Brain (organoid and tissue), 16 donors: ENCODE measurements at places on chromosomes 1 and 21. TPM values are rescaled to one million over a fixed set of nuclear protein-coding genes. Genes with fewer than 3 reads are reported as not detected.

DNA sequence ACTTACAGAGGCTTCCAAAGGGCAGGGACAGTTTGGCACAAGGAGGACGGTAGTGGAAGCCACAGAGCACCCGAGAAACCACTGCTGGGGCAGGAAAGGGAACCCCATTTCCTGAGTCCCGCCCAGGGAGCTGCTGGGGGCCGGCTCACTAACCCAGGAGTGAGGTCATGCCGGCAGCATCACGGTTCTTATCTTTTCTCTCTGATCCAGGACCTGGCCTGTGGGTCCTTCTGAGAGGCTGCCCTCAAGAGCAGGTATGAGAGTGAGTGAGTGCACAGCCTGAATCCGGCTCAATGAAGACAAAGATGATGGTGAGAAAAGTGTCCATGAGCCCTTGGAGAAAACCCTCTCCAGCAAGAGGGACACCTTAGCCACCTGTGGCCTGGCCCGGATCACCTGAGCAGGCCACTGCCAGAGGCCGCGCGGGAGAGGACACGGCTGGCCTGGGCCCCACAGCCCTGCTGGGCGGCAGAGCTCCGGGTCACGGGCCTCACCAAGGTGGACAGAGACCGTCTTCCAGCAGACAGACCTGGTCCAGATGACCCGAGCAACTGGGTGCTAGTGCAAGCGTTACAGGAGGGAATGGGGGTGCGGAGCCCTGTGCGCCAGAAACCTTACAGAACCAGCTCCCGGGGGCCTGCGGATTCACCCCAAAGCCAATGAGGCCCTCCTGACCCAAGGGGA, 94.9 kb downstream of the RIPK4 start:
- no peak for DNase-seq

- no peak for DNase-seq
These were observed 1536.7 kb upstream of the B3GALT2 start for GRCh38 chr1:194723067-194723466.

Gene IL19
- polyA plus RNA-seq: not detected

DNA sequence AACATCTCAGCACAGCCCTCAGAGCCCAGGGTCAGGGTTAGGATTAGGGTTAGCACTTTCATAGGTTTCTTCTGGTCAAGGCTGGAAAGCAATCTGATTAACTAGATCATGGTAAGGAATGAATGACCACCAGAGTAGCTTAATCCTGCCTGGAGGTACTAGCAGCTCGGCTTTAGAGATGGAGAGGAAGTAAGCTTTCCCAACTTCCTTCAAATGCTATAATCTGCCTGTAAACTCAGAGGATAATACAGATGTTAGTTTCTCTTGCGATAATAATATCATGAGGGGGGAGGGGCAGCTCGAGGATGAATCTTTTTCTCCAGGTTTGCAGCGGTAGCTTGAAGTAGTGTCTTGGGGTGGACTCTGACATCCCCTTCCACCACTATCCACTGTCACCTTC, 194.9 kb downstream of the HIVEP3 start:
- no peak for DNase-seq

- peak; percentile 89 for DNase-seq
These were observed 9.5 kb upstream of the KCNA2 start for GRCh38 chr1:110615548-110616130.

GRCh38 chr1:74193908-74194307, 4.1 kb downstream of the LRRIQ3 start:
- no peak for DNase-seq

DNA sequence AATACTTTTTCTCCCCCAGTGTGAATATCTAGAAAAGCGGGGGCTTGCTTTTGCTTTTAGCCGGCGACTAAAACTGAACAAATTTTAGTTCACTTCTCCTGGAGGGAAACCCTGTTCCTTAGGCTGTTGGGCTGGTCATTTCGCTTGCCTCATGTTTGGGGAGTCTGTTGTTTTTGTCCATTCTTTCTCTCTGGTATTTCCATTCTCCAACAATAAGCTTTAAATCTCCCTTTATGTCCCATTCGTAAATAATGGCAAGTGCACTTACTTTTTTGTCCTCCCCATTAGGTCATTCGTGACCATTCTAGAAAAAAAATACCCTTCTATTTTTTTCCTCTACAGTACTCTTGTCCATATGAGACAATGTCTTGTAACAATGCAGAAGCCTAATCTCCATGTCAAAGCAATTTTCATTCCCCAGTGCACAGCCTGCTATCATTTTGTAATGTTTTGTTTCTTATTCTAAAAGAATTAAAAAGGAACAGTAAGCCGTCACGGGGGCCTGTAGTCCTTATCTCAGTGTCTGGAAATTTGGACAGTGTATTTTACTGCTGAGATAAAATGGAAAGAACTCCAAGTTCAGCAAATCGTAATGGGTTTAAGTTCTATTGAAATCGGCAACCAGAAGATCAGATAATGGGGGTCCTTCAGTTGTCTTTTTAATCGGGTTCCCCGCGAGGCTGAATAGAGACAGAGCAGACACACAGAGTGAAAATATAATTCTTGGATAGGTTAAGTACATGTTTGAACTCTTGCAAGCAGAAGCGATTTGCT, 21.8 kb downstream of the PROX1 start:
- DNase-seq: peak; percentile 70

Gene VANGL2
- polyA plus RNA-seq: 45.5 TPM

GRCh38 chr1:209493559-209493958, 90.0 kb upstream of the CAMK1G start:
- no peak for DNase-seq

DNA sequence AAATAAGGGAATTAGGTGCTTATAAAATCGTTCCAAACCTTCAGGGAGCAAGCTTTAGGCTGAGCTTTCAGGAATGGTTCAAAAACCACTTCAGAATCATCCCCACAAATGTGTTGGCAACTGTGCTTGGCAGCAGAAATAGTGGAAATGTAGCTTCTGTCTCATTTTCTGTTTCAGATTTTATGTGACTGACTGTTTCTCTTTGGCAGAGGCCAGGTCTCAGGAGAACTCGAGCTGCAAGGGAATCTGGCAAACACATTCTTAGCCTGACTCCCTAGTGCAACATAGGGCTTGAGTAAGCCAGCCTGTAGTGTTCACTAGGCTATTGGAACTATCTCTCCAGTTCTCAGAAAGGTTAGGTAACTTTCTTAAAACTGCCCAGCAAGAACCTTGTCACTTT, 128.6 kb downstream of the PLA2G4A start:
- no peak for DNase-seq

Gene CD5L
- polyA plus RNA-seq: 1.9 TPM

Gene TMEM82
- not detected for polyA plus RNA-seq

- no peak for DNase-seq
These were observed 39.6 kb downstream of the CXADR start for GRCh38 chr21:17552410-17552809.

DNA sequence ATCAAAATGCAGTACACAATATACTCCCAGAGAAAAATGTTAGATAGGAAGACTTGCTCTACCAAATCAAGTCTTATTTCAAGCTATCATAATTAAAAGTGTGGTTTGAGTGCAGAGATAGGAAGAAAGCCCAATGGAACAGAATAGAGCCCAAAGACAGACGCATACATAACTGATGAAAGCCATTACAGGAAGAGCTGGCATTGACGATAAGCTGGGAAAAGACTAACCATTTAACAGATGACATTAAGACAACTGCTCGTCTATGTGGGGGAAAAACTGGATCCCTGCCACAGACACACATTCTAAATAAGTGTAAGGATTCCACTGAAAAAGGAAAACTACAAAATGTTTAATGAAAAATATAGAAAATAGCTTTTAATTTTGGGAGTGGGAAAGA, 85.5 kb downstream of the NGF start:
- DNase-seq: no peak
